Fibroblast of skin of back (primary cell): ENCODE measurements at places on chromosomes 7 and 10.
A peak's percentile ranks its signal among the peaks of the same experiment; 100 is the strongest.

GRCh38 chr10:114110174-114110972 is 63.6 kb downstream of the CCDC186 start:
- DNase-seq, result no peak

- no peak for DNase-seq
Observed at GRCh38 chr10:132510174-132510611, 27.4 kb upstream of the INPP5A start.

DNA sequence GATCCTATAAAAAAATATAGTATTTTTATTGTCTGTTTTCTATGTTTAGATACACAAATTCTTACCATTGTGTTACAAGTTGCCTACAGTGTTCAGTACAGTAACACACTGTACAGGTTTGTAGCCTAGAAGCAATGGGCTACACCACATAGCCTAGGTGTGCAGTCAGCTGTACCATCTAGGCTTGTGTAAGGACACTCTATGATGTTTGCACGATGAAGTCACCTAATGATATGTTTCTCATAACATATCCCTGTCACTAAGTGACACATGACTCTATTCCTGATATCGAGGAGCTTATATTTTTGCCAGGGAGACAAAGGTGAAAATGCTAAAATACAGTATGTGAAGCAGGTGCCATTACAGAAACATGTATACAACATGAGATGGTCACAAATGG is 18.6 kb downstream of the ZNF25 start:
- no peak for DNase-seq

DNA sequence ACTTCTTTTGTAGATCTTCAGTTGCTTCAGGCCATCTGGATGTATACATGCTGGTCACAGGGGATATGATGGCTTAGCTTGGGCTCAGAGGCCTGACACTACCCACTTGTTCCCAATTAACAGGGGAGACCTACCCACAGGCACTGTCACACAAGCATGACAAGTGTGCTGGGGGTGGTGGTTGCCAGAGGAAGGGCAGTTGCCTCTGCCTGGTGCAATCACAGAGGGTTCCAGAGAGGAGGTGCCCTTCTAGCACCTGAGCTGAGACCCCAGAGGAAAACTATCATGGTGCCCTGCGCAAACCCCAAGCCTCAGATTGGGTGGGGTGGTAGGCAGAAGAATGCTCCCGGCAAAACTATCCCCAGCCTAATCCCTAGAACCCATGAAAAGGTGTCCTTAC is 65.6 kb upstream of the NANOS1 start:
- DNase-seq, result no peak

DNA sequence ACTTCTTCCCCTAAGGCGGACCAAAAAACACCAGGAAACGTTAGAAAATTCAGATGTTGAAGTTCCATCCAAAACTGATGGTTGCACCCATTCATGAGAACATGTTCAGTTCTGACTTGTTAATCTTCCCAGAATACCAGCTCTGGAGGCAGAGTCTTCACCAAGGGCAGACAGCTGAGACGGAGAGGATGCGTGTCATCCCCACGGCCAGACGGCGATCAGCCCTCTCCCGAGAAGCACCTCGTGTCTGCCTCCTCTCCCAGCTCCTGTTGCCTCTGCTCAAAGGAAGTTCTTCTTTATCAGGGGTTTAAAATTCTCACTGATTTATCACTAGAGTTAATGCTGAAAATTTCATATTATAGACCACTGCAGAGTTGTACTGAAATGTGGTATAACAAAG is 269.7 kb downstream of the ZMYND11 start:
- DNase-seq, result peak; percentile 41

DNA sequence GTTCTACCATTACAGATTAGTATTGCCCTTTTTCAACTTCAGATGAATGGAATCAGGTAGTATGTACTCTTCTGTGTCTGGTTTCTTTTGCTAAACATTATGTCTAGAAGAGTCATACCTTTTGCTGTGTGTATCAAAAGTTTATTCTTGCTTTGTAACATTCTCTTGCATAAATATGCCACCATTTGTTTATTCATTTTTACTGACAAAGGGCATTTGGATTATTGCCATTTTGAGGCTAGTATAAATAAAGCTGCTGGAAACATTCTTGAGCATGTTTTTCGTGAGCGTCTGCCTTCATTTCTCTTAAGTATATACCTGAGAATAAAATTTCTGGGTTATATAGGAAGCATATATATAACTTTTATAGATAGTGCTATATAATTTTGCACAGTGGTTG is 121.7 kb upstream of the CSTF2T start:
- DNase-seq, result no peak

DNA sequence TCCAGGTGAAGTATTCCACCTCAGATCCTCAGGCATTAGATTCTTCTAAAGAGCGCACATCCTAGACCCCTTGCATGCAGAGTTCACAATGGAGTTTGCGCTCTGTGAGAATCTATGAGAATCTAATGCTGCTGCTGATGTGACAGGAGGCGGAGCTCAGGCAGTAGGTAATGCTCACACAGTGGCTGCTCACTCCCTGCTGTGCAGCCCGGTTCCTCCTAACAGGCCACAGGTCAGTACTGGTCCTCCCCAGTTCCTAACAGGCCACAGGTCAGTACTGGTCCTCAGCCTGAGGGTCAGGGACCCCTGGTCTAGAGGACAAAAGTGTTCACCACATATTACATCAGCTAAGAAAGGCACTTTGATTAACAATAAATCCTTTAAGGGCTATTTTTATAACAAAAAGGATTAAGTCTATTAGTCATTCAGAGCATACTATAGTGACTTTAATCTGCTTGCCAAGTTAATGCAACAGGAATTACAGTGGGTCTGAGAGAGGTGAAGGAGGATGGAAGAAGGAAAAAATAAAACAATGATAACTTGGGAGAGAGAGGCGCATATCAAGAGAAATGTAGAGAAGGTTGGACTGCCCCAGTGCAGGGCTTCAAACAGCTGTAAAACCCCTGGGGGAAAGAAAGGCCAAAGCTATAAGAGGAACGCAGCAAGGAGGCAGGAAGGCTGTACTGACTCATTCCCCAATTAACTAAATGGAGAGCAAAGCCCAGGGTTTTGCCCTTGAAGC is 49.2 kb downstream of the CUL2 start:
- DNase-seq, result peak; percentile 69

GRCh38 chr7:56063500-56063881 is 595 bp upstream of the SUMF2 start:
- no peak for DNase-seq

- DNase-seq, result no peak
Observed at GRCh38 chr7:128931965-128932861, 5.5 kb upstream of the IRF5 start.

DNA sequence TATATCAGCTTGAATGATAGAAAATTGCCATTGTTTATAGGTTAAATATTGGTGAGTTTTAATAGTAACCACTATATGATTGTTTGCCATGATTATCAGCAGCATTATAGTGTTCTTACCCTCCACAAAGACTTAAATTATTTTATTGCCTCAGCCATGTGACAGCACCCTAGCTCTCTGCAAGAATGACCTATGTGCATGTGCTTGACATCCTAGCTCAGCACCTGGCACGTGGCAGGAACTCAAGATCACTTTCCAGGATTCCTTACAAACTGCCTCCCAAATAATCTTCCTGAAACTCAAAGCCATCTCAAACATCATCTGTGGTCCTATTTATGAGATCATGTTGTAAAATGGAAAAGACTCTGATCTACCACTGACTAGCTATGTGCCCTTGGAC is 68.1 kb upstream of the ANKRD30A start:
- no peak for DNase-seq
